ENCODE measurements at places on chromosomes 5 and 9.

- no peak for DNase-seq
Measured at GRCh38 chr5:32909207-32909606, 198.1 kb downstream of the NPR3 start.

DNA sequence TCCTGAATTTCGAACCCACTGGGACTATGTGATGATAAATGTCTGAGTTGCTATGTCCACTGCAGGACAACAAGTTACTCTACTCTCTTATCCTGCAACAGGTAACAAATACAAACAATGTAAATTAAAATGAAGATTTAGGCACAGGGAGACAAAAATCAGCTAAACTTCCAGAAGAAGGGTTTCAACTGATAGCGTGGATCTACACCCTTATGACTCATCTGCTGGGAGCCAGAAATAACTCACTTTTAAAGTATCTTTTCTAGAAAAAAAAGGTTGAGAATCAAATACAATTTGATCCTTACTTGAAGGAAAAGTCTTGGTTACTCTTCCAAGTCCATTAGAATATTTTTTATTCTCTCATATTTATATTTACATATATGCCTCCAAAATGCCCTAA lies 21.4 kb downstream of the PJA2 start:
- no peak for DNase-seq

DNA sequence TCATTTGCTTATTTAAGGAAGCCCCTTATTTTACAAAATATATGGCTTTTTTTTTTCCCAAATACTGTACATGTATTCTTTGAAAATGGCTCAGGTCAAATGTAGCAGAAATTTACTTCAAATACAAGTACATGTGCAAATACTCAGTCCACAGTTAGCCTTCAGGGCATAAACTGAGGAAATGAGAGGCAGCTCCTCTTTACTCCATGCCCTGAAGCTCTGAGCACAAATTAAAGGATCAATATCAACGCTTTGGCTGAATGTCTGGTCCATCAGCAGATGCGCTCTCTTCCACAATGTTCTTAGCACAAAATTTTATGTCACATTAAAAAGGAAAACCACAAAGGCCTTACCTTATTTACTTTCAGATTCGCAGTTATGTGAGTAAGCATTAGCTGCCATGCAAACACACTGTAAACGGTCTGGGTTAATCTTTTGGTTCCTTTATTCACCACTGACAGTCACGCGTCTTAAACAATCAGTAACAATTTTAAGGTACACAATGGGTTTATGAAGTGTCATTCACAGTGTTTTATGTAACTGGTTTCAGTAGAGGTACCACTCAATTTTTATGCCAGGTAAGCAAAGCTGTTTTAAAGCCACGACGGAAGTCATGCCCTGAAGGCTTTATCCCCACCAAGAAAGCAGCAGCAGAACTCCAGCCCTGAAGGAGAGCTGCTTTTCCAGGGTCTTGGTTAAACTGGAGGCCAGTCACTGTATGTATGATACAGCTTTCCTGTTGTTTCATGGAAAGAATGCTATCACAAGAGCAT lies 103.4 kb downstream of the OTULIN start:
- peak; percentile 46 for DNase-seq

DNA sequence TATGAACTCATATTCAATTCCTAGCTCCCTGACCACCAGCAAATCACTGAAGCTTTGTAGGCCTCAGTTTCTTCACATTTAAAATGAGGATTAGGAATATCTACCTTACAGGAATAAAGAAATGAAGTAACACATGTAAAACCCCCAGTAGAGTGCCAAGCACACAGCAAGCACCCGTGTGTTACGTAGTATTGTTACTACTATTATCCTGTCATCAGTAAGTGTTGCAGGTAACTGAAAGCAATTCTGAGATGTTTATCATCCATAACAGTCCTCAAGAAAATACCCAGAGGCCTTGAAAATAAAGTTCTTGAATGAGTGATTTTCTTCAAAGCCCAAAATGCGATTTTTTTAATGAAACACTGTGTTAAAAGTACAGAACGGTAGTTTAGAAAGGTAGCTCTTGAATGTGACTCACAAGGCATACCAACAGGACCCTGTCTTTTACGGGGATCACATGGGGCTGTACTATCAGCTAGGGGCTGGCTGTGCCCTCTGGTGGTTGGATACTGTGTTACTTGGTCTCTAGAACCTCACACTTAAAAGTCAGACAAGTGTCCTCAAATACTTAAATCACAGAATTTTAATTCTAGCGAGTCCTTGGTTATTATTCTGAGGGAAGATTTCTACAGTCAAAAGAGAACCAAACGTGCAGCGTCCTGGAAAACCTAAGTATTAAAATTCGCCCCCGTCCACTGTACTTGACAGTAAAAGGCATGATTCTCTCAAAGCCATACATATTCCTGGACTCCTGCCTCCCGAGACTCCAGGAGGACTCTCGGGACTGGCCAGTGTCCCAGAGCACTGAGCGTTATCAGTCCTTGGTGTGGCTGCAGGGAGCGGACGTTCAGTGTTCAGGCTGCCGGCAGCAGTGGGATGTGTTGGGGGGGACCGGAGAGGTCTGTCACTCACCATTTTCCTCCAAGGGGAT lies 725 bp downstream of the NDUFB6 start:
- peak; percentile 67 for DNase-seq

DNA sequence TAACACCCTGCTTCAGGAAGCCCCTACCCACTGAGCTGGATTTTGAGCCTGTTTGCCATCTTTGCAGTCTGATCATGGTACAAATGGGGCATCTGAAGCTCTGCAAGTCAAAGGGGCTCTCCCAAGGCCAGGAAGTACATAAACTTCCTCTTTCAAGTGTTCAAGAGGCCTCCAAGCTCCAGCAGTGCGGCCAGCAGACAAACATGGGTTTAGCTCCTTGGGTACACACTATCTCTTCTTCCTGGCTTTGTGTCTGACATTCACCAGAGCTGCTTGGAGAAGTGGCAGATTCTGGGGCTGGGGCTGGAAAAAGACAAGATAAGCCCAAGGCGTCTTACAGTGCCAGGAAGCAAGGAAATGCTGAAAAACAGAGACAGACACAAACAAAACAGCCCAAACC lies 34.1 kb downstream of the LAMC3 start:
- no peak for DNase-seq

DNA sequence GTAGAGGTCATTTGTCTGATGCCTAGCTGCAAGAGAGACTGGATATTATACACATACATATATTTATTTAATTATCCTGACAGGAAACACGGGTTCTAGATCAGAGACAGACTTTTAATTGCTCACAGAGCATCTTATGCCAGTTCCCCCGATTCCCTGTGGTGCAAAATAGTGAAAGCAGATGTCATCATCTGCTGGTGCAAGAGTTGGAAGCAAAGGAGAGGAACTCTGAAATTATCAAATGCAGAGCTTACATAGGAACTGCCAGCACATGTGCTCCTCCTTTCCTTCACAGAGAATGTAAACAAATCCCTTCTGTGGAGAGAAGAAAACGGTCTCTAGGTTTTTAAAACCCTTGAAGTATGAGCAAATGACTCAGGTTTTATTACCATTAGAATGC lies 69.3 kb downstream of the DTWD2 start:
- no peak for DNase-seq

DNA sequence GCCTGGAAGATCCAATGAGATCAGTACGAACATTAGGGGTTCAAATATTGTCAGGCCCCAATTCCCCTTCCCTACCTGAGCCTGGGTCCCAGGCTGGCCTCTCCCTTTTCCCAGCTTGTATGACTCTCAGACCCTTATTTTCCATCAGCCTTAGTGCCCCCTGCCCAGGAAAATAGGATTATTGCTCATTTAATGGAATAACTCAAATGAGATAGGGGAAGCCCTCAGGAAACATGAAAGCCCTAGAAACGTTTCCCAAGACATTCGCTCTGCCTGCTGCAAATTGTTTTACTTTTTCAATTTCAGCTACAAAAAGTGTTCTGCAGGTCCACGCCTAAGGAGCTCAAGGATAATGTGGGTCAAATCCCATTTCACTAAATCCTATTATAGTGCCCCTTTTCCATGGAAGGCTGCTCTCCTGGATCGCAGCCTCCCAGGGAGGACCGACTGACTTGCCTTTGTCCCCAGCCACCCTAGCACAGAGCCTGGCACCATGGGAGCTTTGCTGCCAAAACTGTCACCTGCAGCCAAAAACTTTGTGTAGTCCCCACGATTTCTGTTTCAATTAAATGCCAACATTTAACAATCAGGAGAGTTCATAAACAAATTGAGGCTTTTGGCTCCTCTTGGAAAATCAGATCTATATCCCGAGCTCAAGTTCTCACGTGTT lies 46.9 kb downstream of the THOC3 start:
- no peak for DNase-seq

- peak; percentile 31 for DNase-seq
Measured at GRCh38 chr9:124693403-124693802, 77.7 kb downstream of the NR6A1 start.

All from NCI-H526 treated with DMSO at 0.1 percent for 48 hours (cell line).